ENCODE measurements at places on chromosomes 5 and 9.
A peak's percentile ranks its signal among the peaks of the same experiment; 100 is the strongest.

DNA sequence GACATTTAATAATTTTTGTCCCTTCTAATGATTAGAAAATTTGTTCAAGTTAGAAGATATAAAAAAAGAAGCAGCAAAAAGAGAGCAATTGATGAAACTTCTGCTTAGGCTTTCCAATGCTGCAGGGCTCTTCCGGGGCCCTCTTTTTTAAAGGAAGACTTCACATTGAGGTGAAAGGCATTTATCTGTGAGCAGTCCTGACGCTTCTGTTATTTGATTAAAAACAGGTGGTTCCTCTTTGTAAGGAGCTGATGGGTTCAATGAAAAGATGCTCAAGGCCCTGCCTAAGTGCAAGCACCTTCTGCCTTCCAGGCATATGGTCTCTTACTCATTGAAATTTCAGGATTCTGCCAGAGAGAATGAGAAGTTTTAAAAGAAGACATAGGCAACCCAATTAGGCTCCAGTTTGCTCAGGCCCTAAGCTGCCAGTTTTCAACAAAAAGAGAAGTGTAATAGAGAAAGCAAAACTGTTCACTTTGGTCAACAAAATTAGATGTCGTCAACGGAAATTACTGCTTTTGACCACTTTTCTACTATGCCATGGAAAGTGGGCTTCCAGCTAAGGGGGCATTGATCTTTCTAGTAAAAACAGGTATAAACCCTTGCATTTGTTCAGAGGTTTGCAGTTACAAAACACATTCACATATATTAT is 100.2 kb downstream of the INSYN2B start:
- no peak for DNase-seq

GRCh38 chr5:133370036-133370831 is 242.1 kb downstream of the FSTL4 start:
- no peak for DNase-seq

DNA sequence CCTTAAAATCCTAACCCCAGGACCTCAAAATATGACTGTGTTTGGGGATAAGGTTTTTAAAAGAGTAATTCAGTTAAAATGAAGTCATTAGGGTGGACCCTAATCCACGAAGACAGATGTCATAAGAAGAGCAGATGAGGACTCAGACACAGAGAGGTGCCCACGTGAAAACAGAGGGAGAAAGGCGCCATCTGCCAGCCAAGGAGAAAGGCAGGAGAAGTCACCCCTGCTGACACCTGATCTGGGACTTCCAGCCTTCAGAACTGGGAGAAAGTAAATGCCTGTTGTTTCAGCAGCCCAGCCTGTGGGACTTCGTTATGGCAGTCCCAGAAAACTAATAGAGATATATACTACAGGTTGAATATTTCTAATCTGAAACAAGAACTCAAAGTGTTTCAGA is 67.4 kb downstream of the ROR2 start:
- DNase-seq, result no peak

DNA sequence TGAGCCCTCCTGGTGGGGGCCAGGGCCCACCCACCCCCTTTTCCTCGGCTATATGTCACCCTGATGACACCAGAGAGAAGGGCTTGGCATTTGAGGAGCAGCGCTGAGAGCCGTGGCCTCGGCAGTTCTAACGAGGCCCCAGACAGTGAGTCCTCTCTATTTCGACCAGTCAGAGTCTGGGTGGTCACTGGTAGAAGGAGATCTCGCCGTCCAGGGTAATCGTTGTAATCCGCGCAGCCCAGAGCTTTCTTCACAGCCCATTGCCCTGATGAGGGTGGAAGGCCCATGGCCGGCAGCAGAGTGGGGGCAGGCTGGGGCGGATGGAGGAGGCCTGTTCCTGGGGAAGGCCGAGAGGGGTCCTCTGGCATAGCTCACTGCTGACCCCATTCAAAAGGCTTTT is 70.2 kb downstream of the PSMB7 start:
- no peak for DNase-seq

DNA sequence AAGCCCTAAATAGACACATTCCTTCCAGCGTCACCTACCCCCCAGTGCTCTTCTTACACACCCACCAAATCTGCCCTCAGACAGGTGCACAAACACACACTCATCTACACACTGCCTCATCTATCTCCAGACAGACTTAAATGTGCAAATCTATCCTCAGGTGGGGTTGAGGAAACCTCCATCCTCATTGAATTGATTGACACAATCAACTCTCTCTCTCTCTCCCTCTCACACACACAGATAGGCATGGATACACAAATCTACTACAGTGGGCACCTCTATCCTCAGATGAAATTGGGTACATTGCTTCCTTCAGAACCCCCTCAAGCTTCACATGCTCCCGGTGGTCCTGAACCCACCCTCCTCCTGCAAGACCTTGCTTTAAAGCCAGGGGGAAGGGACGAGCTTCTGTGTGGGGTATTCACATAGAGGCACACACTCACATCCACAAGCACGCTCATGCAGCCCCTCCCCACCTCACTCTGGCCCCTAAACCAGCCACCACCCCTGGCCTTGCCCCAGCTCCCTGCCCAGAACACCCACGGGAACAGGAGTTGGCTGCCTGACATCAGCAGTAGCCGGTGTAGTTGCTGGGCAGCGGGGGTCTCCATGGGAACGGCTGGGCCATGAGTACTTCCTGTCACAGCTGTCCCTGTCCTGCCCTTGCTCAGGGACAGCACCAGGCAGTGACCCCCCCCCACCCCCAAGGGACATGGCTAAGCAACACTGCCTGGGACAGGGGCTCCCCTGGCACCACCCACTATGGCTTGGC is 22.8 kb downstream of the PCDH1 start:
- DNase-seq, result no peak

DNA sequence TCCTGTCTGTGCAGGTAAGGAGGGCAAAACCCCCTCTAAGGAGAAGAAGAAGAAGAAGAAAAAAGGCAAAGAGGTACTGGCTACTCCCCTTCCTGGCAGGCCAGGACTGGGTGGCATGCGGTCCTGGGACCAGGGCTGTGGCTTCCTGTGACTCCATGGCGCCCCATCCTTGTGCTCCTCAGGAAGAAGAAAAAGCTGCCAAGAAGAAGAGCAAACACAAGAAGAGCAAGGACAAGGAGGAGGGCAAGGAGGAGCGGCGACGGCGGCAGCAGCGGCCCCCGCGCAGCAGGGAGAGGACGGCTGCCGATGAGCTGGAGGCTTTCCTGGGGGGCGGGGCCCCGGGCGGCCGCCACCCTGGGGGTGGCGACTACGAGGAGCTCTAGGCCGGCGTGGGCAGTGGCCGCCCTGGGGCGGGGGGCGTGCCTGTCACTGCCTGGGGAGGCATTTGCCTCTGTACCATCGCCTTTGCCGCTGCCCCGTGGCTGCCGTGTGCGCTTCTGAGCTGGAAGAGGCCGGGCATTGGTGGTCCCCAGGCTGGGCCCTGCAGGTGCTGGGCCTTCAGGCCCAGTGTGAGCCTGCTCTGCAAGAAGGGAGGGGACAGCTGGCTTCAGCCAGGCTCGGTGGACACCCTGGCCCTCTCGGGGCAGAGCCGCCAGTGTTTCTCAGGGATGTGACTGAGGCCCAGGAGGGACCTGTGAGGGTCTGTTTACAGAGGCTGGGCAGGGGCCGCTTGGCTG is 2.0 kb upstream of the AJM1 start:
- no peak for DNase-seq

DNA sequence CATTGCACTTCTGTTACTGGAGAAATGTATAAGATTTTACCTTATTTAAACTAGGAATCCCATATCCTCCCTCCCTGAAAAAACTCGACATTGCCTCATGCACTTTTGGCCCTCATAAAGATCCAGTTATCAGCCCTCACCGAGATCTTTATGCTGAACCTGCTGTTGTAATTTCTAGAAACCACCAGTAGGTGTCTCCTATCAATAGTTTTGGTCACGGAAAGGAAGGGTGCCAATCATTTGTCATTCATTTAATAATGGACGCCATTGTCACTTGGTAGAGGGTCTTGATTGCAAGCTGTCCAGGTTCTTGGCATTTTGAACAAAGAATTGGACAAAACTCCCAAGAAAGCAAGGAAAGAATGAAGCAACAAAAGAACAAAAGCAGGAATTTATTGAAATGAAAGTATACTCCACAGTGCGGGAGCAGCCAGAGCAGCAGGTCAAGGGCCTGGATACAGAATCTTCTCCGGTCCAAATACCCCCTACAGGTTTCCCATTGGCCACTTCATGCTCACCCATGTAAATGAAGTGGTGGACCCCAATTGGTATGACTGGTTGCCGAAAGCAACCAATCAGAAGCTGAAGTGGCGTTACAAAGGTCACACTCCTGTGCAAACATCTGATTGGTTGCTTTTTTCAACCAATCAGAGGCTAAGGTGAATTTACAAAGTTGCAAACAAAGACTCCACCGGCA is 524.3 kb downstream of the PSAT1 start:
- no peak for DNase-seq

DNA sequence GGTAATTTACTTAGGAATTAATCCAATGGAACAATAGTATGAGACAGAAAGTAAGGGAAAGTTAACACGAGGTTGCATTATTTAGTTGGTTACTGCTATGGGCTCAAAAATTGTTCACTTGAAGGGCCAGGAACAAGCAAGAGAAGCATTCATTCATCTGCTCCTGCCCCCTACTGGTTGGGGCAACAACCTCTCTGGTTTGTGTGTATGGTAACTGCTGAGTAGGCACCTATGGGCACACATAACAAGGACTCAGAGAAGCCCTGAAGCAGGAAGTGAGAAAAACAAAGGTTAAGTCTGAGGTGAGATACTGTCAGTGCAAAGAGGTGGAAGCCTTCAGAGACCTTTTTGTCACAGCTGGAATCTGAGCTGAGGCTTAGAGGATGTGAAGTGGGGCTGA is 34.4 kb upstream of the RANBP6 start:
- DNase-seq, result no peak

DNA sequence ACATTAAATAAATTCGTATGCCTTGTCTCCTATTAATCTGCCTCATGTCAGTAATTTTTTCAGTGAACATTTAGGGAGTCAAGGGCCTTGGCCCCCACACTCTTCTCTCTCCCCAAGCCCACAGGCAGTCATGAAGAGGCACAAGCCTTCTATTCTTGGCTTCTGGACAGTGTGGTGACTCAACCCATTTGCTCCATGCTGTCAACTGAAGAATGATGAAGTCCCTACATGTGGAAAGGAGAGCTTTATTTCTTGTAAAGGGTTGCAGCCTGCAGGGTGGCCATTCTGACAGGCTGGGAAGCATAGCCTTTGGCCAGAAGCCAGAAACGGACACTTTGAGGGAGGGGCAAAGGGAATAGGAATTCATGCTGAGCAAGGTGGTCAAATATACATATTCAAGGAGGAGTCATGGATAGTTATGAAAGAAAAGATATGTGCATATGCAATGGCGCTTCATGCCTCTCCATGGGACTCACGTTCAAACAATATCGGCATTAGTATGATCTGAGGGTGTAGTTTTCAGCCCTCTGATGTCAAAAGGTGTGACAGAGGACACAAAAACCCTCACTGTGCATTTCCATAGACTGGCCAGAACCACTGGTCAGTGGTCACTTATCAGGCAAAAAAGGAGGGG is 31.3 kb downstream of the ANKRA2 start:
- peak; percentile 52 for DNase-seq

- DNase-seq, result no peak
Observed at GRCh38 chr5:109558364-109558763, 131.4 kb upstream of the MAN2A1 start.

DNA sequence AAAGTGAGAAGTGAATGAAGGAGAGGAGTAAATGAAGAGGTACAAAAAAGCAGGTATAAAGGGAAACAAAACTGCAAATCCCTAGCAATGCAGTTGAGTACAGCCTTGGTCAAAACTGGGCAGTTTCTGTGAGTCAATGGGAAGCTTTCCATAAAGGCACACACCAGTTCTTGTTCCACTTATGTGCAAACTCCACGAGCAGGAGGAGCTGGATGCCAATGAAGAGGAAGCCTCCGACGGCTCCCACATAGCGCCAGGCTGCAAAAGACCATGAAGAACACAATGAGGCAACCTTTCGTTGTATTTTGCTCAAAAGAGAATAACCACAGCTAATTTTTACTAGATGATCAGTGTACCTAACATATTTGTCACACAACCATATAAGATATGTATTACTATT is 81.1 kb downstream of the SERINC5 start:
- DNase-seq, result no peak

GRCh38 chr5:157571357-157571827 is 4.2 kb downstream of the ADAM19 start:
- DNase-seq, result no peak

- DNase-seq, result no peak
Observed at GRCh38 chr5:124895236-124895635, 148.8 kb upstream of the ZNF608 start.

GRCh38 chr5:2995035-2995434 is 243.6 kb upstream of the IRX2 start:
- DNase-seq, result no peak

DNA sequence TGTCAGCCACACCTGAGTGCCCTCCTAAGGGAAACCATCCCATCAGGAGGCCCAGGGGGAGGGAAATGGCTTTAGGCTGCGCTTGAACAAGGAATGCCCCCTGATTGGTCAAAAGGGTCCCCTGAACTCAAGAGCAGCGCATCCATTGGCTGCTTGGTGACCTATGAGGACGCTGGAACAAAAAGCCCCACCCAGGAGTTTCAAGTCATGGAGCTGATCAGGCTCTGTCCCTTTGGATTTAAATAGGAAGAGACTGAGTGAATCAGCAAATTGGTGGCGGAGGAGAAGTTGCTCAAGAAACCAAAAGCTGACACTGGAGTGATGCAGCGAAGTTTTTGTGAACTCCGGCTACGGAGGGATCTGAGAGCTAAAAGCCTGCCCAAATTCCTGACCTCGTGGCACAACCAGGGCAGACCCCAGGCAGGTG is 66.7 kb downstream of the SMIM23 start:
- no peak for DNase-seq

DNA sequence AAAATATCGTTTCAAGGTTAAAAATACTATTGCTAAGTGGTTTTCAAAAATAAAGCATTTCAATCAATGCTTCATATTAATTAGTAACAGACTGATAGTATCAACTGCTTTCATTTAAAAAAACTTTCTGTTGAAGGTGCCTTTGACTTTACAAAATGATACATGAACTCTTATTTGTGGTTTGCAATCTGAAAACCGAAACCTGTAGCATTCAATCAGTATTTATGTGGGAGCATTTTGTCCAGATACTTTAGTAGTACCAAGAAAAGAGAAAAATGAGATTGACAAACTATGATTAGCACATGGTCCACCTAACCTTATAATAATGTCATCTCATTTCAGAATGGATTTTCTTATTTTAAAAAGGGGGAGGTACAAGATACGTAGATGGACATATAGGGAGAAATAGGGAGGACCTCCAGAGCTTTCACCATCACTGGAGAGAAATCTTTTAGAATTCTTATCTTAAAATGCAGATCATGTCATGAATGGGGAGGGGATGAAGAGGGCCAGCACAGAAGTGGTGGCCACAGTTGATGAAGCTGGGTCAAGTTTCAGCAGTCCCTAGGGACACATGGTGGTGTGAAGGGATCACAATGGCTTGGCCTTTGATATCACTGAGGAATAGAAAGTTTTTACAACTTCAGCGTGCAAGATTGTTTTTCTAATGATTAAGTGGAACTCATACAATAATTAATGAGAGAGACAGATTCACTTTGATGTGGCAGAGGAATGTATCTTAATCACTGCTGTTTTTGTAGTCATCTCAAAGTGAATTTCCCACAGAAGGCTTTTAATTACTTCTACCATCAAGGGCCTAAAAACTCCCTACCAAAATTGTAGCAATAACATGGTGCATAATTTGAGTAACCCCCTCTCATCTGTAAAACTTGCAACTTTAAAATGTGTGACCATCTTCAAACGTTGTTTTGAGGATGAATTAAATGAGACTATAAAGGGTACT is 322.3 kb upstream of the EDIL3 start:
- DNase-seq, result no peak

- peak; percentile 3 for DNase-seq
Observed at GRCh38 chr5:128782446-128782845, 182.8 kb upstream of the SLC27A6 start.

- DNase-seq, result no peak
Observed at GRCh38 chr5:167332309-167332708, 959.1 kb upstream of the WWC1 start.

Data from GM04504 (cell line).